ENCODE measurements at places on chromosomes 12 and 14.

DNA sequence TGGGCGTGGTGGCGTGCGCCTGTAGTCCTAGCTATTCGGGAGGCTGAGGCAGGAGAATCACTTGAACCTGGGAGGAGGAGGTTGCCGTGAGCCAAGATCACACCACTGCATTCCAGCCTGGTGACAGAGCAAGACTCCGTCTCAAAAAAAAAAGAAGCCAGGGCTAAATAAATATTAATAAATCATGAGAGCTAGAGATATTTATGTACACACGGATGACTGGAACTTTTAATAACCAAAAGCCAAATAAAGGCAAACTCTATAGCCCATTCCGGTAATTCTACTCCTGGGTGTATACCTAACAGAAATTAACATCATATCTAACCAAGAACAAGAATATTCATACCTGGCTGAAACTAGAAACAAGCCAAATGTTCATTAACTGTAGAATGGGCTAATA is 7.7 kb upstream of the TRAFD1 start:
- no peak for DNase-seq

DNA sequence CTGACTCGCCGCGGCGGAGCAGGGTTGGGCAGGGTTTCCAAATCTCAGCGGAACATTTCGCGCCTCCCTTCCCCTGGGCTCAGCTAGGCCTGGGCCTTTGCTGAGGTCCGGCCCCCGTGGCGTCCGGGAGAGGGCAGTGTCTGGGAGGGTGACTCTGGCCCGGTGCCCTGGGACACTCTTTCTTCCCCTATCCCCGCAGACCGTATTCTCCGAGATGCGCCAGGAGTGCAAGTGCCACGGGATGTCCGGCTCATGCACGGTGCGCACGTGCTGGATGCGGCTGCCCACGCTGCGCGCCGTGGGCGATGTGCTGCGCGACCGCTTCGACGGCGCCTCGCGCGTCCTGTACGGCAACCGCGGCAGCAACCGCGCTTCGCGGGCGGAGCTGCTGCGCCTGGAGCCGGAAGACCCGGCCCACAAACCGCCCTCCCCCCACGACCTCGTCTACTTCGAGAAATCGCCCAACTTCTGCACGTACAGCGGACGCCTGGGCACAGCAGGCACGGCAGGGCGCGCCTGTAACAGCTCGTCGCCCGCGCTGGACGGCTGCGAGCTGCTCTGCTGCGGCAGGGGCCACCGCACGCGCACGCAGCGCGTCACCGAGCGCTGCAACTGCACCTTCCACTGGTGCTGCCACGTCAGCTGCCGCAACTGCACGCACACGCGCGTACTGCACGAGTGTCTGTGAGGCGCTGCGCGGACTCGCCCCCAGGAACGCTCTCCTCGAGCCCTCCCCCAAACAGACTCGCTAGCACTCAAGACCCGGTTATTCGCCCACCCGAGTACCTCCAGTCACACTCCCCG is 3.0 kb downstream of the WNT1 start:
- DNase-seq, result peak; percentile 73

- DNase-seq, result no peak
Observed at GRCh38 chr12:56021889-56022497, 1.1 kb downstream of the IKZF4 start.

GRCh38 chr12:6224550-6224949 is 24.4 kb downstream of the CD9 start:
- DNase-seq, result no peak

DNA sequence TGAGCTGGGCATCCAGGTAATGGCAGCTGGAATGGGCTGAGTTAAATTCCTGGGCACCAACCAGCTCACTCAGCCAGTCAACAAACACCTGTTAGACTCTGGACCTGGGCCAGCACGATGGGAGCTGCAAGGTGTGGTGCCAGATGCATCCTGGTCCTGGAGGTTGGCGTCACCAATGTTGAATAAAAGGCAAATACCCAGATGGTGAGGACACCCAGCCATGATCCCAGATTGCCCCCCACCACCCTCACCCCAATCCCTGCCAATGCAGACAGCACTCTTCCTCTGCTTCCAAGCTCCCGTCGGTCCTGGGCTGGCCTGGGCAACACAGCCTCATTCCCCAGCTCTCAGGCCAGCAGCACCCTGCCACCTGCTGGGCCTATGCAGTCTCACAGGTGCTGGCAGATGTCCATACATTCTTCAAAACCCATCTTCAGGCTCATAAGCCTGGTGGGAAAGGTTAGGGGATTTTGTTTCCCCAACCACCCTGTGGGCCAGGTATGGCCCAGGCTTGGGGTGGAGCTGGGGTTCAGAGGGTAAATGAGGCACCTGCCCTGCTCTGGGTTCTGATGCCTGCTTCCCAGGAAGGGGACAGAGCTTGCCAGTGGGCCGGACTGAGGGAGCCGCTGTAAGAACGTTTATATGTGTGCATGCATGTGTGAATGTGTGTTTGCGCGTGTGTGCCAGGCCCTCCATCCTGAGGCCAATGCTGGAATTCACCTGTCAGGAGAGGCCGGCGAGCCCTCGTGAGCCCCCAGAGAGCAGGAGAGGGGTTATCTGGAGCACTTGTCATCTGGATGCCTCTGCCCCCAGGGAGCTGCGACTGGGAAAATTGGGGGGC is 58.0 kb downstream of the LGMN start:
- DNase-seq, result no peak

DNA sequence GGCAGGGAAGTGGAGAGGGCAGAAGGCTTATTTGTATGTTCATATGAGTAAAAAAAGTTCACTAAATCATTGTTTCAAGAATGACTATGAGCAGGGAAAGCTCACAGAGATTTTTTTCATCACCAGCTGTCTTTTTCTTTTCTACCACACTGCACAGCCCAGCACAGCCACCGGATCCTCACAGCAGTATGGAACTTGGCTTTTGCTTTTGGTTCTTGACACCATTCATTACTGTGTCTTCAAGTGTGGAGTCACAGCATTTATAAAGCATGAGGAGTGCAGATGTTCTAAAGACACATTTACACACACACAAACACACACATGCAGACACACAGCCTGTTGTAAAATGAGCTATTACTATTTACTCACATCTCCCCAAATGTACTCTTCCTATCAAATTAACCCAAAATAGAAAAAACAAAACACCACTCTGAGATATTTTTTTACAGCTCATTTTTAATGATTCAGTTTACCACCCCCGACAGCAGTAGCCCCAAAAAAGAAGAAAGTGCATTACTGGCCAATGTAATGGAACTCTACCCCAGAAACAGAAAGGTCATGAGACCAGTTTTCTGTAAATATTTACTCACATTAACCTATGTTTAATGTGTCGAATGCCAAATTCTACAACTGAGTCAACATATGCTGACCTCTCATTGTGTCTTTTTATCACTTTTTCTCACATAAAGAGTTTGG is 60.5 kb downstream of the BTG1 start:
- no peak for DNase-seq

GRCh38 chr12:88509347-88509746 is 70.9 kb downstream of the KITLG start:
- no peak for DNase-seq

- DNase-seq, result no peak
Observed at GRCh38 chr12:26496170-26496569, 300.8 kb downstream of the SSPN start.

DNA sequence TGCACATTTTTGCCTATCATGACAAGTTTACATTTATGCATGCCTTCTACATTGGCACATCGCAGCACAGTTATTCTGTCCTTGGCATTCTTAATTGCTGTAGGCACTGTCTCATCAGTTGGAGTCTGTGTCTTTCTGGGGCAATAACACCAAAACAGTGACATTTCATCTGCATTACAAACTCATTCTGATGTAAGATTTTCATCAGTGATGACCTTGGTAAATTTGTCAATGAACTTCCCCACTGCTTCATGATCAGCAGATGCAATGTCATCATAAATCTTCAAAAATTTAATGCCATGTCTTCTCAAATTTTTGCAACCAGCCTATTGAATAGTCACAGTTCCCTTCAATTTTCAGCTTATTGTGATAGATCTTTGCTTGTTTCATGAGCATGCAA is 85.5 kb downstream of the CAPZA3 start:
- no peak for DNase-seq

DNA sequence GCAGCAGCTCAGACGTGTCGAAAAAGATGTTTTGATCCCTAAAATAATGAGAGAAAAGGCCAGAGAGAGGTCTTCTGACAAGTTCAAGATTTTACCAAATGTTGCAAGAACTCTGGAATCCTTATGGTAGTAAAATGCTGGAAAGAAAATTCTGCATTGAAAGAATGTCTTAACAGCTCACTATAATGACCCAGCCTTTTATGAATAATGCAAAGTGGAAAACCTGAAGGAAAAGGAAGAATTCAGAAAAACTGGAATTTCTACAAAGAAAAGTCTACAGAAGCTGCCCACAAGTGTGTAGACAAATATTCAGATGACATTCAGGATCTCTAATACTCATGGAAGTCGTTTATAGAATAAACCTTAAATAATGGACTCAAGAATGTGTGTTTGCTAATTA is 1.8 kb upstream of the CCDC88C start:
- DNase-seq, result no peak

DNA sequence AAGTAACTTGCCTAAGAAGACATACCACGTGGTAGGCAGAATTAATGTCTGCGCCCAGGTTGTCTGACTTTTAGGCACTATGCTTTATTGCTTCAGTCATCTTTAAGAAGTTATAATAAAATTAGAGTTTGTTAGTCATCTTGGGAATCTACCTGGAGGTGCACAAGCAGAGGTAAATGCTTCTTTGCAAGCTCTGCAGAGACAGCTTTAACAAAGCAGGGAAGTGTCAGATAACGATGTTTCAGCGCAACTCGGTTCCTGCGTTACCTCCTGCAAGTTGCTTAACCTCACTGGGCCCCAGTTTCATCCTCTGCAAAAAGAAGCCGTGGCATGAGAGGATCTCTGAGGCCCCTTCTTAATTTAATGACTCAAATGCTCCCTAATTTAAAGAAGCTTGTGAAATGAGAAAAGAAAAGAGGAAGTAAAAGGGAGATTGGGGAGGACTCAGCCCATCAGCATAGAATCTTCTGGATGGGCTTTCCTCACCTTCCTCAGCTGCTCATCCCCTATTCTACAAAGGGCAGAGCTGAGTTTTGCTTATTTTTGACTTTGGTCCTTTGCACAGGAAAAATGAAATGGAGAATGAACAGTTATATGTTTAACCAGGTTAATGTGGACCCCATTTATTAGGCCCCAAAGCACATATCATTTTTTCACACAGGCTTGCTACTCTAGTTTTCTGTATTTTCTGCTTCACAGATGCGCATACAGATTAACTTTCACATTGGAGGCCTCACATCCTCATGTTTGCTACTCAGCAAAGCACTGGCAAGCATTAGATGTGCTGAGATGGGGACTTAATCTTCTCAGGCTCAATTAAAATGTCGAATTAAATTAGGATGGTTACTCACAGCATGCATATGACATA is 5.1 kb downstream of the ARHGDIB start:
- peak; percentile 36 for DNase-seq

DNA sequence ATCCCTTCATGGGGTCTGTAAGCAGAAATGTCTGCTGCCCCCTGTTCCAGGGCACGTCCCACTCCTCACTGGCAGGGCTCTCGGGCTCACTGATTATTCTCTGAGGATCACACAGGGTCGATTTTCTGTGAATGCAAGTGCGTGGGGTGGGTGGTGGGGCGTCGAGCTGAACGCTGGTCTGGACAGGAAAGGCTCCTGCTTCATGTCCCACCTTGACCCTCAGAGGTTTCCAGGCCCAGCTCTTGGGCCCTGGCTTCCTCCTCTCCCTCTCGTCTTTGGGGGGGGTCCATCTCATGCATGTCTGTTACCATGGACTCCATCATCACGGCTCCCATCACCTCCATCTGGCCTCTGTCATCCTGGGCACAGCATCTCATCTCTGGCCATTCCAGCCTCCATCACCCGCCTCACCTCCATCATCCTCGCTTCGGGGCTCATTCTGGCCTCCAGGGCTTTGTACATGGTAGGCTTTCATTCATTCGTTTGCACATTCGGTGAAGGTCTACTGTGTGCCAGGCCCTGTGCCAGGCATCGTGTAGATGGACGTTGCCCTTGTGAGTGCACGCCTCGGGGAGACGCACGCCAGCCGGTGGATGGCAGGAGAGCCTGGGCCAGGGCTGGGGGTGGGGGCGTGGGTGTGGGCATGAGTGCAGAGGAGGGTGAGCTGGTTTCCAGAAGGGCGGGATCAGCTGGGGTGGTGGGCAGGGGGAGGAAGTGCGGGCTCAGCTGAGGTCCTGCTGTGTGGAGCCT is 34.7 kb downstream of the RTL1 start:
- no peak for DNase-seq

- DNase-seq, result no peak
Observed at GRCh38 chr12:127327986-127328385, 939.0 kb upstream of the TMEM132C start.

DNA sequence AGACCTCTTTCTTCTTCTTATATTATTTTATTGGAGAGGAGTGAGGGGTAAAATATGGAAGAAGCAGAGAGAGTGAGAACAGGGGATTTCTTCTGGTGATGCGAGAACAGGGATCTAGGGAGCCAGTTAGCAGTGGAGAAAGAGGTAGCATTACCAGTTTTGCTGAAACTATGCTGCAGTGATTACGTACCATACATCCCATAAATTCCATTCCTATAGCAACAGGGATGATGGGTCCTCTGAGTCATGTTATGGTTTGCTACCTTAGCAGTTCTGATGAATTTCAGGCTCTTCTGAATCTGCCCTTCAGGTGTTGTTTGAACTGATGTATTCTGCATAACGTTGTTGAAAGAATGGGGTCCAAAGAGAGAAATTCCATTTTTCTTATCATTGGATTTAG is 625.4 kb upstream of the LRFN5 start:
- DNase-seq, result no peak

DNA sequence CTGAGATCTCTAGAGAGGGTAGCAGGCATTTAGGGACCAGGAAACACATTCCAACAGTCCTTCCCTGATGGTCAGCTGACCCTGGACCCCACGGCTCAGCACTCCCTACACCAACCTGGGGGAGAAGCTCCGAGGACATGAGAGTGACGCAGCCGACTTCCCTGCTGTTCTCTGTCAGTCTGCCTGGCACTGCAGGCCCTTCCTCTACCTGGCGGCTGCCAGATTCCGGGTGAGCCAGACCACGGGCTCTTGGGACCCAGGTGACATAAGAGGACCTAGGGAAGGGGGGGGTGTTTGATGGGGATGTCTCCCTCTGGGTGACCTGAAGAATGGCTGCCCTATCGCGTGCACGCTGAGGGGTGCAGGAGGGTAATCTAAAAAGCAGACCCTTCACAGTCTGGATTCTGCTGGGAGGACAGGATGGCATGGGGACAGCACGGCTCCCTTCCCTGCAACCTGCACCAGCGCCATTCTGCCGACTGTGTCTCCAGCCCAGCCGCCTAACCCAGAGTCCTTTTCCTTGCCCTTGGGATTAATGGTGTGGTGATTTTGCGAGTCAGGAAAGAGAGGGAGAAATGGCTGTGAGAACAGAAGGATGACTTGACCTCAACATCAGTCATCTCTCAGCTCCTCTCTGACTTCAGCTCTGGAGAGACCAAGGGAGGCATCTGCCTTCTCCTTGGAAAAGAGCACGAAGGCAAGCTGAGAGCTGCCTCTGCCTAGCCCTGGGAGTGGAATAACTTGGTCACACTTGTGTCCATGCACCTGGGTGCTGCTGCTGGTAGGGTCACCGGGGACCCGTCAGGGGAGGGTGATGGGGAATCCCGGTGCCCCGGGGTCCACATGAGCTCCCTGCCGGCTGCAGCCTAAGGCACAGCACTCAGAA is 158.5 kb downstream of the CALM1 start:
- no peak for DNase-seq
